Heart left ventricle (tissue), 16 donors: ENCODE measurements at places on chromosomes 11 and 22.

DNA sequence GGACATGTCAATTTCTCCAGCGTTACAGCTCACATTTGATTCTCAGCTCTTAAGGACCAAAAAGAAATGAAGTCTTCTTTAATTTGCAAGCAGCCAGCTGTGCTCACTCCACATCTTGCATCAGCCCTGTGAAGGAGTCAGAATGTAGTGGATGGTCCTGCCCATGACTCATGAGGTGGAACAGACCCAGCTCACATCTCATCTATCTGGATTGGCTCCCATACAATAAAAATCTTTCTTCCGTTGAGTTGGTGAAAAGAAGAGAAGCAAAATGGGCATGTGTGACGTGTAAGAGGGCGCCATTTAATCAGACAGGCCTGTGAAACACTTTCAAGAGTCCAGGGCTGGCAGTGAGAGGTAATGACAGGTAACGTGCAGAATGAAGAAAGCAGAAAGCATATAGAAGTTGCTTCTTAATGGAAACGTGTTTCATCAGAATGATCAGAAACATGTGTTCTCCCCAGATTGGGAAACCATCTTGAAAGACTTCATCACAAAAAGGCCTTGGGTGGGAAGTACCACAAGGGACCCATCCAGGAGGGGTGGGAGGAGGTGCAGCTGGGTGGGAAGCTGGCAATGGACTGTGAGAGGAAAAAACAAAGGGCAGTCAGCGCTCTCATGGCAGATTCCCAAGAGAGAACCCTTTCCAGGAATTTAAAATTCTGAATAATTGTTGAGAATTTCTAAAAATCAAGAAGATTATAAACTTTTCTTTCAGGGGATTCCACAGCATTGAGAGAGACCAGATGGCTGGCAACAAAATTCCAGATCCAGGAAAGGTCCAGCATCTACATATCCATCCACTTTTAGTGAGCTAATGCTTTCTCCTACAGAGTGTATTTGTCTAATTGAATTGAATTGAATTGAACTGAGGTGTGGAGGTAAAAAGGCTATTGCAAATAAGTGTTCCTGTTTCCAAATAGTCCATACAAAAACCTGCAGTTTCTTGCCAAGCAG is 57.0 kb downstream of the ETS1 start:
- no peak for DNase-seq

GRCh38 chr11:87353771-87354345 is 316.1 kb downstream of the TMEM135 start:
- DNase-seq: no peak

GRCh38 chr11:60349990-60350389 is 22.9 kb downstream of the MS4A6E start:
- DNase-seq: no peak

DNA sequence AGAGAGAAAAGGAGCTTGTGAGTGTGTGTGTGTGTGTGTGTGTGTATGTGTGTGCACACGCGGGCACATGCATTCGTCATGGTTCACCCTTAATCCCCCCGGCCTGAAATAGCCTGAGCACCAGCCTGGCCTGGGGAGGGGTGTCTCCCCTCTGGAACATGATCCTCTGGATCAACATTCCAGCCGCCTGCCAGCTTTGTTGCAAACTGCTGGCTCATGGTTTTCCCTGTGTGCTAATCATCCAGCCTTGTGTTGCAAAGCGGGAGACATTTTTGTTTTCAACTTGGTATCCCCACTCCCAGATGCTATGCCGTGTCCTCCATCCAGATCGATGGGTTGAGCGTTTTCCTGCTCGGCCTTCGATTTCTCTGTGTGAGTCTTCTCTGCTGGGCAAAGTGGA is 94.3 kb downstream of the FEZ1 start:
- DNase-seq: no peak

GRCh38 chr11:102306048-102306597 is 11.2 kb upstream of the BIRC3 start:
- no peak for DNase-seq

GRCh38 chr22:47114813-47115517 is 352.5 kb downstream of the TBC1D22A start:
- peak; percentile 59 for DNase-seq

- DNase-seq: no peak
Observed at GRCh38 chr11:104487046-104487806, 323.3 kb upstream of the PDGFD start.

GRCh38 chr11:45354976-45355705 is 69.0 kb upstream of the SYT13 start:
- DNase-seq: peak; percentile 91

GRCh38 chr11:46450846-46451477 is 59.4 kb upstream of the CHRM4 start:
- DNase-seq: no peak

GRCh38 chr11:108237058-108237481 is 14.2 kb downstream of the ATM start:
- DNase-seq: no peak

GRCh38 chr11:88175569-88176075 is 379 bp upstream of the RAB38 start:
- DNase-seq: no peak

DNA sequence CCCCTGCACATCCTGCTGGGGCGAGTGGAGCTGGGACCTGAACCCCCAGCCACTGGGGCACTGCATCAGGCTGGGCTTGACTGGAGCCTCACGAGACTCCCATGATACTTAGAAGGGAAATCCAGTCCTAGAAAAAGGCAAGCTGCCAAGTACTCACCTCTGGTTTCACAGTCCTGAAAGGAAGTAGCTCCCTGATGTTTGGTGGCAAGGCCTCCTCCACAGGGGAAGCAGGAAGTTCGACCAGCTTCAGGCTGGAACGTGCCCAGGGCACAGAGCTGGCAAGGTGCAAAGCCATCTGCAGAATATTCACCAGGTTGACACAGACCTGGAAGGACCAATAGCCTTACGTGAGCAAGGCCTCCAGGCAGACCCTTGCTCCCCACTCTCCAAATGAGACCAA is 26.8 kb upstream of the NRIP3 start:
- DNase-seq: no peak

DNA sequence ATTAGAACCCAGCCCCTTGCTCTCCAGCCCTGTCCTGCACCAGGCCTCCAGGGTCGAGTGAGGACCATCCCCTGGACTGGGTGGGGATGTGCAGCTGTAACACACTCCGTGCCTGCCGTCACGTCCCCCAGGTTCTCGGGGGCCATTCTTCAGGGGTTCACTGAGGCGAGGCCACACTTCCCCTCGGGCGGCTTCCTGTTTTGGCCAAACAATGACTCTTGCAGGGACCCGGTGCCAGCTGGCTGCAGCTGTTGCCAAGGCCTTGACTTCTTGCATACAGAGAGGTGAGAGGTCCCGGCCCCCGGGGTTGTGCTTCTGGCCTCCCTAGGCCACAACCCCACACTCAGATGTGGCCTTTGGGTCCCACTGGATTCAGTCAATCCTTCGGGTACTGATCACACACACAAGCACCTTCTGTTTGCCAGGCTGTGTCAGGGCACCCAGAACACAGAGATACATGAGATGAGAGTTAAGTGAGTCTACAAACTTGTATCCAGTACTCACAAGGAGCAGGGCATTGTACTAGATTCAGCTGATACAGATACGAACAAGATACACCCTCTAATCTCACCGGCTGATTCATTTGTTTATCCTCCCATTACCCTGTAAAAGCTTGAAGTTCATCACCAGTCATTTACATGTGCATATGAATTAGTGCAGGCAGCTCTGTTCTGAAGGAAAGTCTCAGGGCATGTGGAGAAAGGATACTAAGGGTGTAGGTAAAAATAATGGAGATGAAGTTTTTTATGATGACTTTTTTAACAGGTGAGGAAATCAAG is 32.9 kb downstream of the LRRC32 start:
- DNase-seq: peak; percentile 77

- no peak for DNase-seq
Observed at GRCh38 chr11:71447791-71448256, 369 bp downstream of the DHCR7 start.

DNA sequence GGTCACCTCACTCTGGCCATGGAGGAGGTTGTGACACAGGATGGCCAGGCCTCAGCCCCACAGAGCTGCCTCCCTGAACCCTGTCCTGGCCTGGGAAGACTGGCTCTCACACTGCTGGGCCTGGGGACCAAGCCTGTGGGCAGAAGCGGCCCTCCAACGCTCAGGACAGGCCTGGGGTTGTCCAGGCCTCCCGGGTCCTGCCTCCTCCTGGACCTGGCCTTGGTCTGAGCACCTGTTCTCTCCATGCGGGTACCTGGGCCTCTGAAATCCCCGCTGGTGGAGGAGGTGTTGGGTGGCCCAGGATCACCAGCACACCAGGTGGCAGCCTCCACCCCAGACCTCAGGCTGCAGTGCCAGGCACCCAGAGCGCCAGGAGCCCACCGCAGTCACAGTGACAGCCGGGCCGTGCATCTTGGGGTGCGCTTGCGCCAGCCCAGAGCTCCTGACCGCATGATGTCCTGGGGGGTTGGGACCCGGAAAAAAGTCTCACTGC is 16.1 kb upstream of the PIM3 start:
- DNase-seq: no peak

GRCh38 chr11:8839306-8839956 is 71.6 kb upstream of the AKIP1 start:
- DNase-seq: no peak

- no peak for DNase-seq
Observed at GRCh38 chr11:11229647-11230046, 123.4 kb downstream of the CSNK2A3 start.

GRCh38 chr11:61880454-61880853 is 10.9 kb downstream of the FADS3 start:
- no peak for DNase-seq

DNA sequence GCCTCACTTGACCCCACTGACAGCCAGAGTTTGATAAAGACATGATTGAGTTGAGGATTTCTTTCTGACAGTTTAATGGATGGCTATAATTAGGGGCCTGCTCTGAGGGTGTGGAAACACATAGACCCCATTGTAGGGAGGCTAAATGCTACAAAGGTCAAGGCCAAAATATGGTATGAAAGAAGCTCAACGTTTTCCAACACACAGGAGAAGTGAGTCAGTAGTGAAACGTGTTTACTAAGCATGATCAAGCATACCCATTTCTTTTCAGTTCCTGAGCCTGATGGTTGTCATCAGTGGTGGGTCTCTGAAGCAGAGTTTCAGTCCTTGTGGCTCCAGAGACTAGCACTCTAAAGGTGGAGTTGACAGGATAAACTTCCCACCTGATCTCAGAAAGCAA is 69.7 kb downstream of the SNX19 start:
- no peak for DNase-seq

GRCh38 chr11:86116386-86116726 is 47.5 kb upstream of the PICALM start:
- DNase-seq: no peak

- DNase-seq: no peak
Observed at GRCh38 chr22:42280140-42280539, 9.7 kb upstream of the TCF20 start.

DNA sequence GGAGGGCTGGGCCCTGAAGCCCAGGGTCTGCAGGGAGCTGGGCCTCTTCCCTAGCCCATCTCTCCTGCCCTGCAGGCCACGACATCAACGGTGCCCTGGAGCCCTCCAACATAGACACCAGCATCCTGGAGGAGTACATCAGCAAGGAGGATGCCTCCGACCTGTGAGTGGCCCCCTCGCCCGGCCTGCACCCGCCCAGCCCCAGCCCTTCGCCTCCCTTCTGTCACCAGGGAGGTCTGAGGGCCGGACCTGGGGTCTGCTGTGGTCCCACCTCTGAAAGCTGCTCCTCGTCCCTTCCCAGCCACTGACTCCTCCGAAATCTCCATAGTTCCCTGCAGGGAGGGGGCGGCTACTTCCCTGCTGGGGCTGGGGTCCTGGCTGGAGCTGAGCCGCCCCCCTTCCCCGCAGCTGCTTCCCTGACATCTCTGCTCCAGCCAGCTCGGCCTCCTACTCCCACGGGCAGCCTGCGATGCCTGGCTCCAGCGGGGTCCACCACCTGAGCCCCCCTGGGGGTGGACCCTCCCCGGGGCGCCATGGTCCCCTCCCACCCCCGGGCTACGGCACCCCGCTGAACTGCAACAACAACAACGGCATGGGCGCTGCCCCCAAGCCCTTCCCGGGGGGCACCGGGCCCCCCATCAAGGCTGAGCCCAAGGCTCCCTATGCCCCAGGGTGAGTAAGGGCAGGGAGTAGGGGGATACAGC is 13.3 kb downstream of the MYRF start:
- no peak for DNase-seq

GRCh38 chr11:63459586-63459985 is 31.4 kb downstream of the PLAAT5 start:
- DNase-seq: no peak

- peak; percentile 67 for DNase-seq
Observed at GRCh38 chr22:18119409-18120110, 9.0 kb downstream of the TUBA8 start.

GRCh38 chr11:58769308-58769707 is 37.6 kb upstream of the GLYAT start:
- DNase-seq: no peak

DNA sequence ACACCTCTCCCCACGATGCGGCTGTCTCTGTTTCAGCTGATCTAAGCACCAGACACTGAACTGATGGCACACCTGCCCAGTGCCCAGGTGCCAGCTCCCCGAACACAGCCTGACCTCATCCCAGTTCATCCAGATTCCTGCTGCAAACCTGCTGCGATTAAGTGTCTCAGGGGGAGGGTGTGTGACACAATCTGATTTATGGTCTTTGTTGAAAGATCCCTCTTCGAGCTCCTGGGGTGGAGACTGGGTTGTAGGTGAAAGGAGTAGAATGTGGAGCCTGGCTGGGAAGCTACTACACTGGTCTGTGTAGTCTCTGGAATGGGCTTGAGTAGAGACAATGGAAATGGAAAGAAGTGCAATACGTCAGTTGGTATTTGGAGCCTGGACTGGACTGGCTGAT is 390.3 kb downstream of the SHANK2 start:
- DNase-seq: no peak

DNA sequence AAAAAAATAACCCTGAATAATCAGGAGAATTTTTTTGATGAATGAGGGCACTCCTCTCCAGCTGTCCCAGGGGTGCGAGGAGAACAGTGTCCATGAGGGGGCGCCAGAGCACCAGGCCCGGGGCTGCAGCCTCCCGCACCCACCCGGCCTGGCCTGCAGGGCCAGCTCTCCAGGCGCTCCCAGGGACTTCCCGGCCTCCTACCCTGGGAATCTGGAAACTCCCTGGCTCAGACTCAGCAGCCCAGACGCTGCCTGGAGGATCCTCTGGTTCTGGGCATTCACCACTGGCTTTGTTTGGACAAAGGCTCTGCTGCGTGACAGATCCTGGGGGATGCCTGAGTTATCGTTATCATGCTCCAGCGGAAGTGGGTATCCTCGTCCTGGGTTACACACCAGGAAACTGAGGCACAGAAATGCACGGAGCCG is 31.0 kb downstream of the MCM5 start:
- peak; percentile 91 for DNase-seq

- DNase-seq: no peak
Observed at GRCh38 chr22:16603448-16603768, 10.8 kb upstream of the CCT8L2 start.

- DNase-seq: no peak
Observed at GRCh38 chr11:7600205-7600775, 73.0 kb downstream of the CYB5R2 start.

GRCh38 chr11:15027011-15027410 is 46.4 kb upstream of the CALCB start:
- no peak for DNase-seq

DNA sequence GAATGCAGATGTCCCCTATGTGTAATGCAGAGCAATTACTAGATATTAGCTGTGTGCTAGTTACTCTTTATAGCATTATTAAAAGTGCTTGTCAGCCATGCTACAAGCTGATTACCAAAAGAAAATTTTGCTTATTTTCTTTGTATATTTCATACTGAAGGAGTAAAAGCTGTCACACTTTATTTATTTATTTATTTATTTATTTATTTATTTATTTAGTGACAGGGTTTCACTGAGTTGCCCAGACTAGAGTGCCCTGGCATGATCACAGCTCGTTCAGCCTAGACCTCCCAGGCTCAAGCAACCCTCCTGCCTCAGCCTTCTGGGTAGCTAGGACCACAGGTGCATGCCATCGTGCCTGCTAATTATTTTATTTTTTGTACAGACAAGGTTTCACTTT is 4.3 kb upstream of the MTNR1B start:
- DNase-seq: no peak
